ENCODE measurements at places on chromosomes 16 and 17.
A peak's percentile ranks its signal among the peaks of the same experiment; 100 is the strongest.

DNA sequence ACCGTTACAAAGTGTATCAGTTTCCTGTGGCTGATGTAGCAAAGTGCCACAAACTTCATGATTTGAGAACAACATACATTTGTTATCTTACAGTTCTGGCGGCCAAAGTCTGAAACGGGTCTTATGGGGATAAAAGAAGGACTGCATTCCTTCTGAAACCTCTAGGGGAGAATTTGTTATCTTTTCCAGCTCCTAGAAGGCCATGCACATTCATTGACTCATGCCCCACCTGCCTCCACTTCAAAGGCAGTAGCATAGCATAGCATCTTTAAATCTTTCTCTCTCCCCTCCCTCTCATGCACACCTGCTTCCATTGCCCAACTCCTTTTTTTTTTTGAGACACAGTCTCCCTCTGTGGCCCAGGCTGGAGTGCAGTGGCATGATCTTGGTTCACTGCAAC lies 190.7 kb upstream of the DYNLRB2 start:
- DNase-seq, result no peak

DNA sequence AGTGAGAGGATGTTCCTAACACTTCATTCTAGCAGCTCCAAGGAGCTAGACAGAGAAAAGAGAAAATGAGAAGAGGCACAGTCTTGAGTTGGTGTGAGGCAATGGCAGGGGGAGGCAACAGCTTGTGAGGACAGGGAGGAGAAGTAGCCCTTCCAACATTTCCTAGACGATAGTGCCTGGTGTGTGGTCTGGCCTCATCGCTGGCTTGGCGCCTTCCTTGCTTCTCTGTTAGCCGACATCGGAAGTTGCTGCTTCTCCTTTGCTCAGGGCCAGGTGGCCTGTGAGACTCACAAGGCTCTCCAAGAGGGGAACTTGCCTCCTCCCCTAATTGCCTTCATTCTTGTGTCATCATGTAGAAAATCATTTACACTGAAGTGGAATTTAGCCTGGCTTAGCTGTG lies 208.7 kb downstream of the MAP2K4 start:
- peak; percentile 49 for DNase-seq

DNA sequence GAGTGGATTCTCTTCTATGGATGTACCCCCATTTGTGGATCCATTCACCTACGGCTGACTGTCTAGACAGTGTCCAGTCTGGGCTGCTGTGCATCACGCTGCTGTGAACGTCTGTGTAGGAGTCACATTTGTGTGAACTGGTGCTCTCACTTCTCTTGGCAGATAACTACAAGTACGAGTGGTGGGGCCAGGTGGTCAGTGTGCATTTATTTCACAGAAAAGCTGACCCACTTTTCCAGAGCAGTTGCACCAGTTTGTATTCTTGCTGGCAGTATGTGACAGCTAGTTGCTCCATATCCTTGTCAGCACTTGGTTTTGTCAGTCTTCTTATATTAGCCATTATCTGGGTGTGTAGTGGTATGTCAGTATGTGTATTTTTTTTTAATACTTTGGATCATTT lies 28.4 kb downstream of the FOXK2 start:
- DNase-seq, result no peak

GRCh38 chr16:89281189-89281577 lies 63.7 kb downstream of the ZNF778 start:
- no peak for DNase-seq

DNA sequence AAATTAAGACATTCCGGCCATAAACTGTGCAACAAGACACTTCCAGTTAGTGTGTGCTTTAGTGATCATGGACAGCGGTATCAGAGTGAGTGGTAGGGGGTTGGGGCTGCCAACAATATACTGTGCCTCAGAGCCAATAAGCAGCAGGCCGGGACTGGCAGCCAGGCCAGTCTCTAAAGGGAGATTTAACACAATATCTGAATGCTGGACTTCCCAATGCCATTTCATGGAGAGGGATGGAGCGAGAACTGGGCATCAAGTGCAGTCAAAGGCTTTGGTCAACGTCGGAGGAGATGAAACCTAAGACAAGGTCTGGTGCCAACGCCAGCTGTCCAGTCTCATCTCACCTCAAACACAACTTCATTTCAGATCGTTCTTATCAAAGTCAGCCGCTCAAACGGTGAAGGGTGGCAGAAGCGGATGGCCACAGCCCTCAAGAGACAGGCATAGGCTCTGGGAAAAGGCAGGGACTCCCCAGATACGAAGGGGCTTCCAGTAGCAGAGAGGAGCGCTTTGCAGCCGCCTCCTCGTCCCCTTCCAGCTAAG lies 935 bp downstream of the USP32 start:
- peak; percentile 80 for DNase-seq

DNA sequence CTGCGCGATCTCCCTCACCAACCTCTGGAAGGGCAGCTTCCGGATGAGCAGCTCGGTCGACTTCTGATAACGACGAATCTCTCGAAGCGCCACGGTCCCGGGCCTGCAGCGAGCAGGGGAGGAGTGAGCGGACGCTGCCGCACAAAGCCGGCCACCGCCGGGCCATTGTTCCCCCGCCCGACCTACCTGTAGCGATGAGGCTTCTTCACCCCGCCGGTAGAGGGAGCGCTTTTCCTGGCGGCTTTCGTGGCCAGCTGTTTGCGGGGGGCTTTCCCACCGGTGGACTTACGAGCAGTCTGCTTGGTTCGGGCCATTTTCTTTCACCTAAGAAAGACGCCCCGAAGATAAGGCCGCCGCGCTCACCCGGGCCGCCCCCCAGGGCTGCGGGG lies 5.8 kb upstream of the UNK start:
- no peak for DNase-seq

- DNase-seq, result no peak
Measured at GRCh38 chr16:57803134-57803990, 1.1 kb upstream of the KIFC3 start.

- DNase-seq, result no peak
Measured at GRCh38 chr17:27315796-27316465, 22.0 kb downstream of the WSB1 start.

GRCh38 chr17:80408872-80409271 lies 6.1 kb upstream of the ENDOV start:
- no peak for DNase-seq

- DNase-seq, result no peak
Measured at GRCh38 chr16:66220702-66221101, 145.8 kb upstream of the CDH5 start.

DNA sequence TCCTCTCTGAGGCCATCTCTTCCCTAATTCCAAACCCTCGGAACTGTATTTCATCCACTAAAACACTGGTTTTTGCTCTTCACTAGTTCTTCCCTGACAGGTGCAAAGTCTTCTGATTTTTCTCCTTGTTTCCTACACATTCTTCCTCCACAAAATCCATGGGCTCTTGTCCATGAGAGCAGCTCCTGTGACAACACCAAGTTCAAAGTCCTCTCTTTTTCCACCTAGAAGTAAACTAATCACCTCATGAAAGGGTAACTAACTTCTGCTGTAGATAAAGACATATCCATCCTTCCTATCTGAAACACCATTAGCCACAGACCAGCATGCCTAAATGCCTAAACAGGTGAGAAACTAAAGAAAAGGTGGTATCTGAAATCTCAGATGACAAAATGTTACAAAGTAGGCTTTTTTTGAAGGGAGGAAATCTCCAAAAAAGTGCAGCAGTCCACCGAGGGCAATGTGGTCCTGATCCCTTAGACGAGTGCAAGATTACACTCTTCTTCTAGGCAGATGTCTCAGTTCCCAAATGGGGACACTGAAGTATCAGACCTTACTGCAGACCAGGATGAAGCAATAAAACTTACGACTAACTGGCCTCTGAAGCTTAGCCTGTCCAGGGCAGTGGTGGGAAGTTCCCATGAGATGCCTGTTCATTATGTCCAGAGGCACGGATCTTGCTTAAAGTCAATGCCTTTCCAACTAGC lies 2.8 kb downstream of the PIP4K2B start:
- DNase-seq, result no peak

DNA sequence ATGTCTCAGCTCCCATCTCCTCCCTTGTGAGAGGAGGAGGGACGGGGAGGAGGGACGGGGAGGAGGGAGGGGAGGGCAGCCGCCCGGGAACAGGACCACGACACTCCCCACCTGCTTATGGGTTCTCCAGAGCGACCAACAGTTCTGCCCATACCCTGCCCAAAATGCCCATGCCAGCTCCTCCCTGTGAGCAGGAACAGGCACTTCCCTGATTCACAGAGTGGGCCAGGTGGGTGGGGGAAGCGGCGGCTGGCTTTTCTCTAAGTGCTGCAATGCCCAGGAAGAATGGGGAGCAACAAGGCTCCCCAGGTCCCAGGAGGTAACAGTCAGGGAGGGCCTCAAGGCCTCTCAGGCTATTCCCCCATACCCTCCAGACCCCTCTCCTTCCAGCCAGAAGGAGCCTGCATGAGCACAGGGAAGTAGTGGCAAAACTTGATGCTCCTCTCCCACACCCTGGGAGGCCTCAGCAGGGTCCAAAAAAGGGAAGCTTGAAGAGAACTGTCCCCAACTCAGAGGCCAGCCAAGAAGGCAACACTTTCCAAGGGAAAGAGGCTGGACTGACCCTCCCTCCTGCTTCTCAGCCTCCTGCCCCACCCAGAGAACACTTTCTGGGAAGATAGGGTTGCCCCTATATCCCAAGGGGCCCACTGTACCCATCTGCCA lies 53.8 kb downstream of the MYO18A start:
- no peak for DNase-seq

GRCh38 chr17:8185582-8186445 lies 4.2 kb downstream of the BORCS6 start:
- DNase-seq, result peak; percentile 48

- no peak for DNase-seq
Measured at GRCh38 chr17:6677158-6677831, 25.7 kb downstream of the C17orf100 start.

DNA sequence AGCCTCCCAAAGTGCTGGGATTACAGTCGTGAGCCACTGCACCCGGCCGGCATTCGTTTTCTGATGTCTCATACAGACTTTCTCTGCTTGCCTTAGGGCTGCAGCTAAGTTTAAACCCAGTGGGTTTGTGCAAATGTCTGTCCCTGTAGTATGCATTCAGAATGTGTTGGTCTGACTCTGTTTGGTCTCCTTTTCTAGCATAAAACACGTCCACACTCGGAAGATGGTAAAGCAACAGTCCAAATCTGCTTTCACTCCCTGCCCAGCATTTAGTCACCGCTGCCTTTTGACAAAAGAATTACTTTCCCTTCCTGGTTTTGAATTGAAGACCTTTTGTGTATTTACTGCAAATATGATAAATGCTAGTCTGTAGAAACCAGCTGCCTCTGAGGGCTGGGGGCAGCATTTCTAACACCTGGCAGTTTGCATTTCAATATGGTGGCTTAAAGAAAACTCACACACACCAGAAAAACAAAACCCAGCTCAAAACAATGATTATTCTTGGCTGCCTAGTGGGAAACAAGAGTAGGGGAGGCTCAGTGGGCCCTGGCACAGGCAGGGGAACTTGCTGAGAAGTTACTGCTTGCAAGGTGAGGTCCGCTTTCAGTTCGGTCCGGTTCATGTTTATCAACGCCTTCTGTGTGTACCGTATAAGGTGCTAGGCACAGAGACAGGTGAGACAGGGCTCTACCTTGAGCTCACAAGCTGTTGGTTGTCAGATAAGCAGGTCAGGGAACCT lies 56.9 kb downstream of the MSI2 start:
- no peak for DNase-seq

DNA sequence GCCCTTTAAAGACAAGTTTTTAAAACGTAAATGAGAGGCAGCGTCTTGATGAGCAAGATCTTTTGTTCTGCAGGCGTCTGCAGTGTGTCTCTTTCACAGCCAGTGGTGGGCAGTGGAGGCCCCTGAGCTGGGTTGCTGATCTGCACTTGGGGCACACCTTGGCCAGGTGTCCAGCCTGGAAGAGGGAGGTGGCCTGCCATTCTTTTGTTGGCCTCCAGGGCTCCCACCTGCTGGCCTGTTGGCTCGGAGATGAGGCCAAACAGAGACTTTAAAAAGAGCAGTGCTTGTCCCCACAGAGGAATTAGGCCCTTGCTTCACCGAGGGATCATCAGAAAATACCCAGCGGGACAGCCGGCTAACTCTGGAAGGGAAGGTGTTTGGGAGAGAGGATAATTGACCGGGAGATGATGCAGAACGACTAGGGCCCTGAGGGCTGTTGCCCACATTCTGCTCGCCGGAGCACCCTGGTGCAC lies 145.9 kb upstream of the PLCG2 start:
- no peak for DNase-seq

DNA sequence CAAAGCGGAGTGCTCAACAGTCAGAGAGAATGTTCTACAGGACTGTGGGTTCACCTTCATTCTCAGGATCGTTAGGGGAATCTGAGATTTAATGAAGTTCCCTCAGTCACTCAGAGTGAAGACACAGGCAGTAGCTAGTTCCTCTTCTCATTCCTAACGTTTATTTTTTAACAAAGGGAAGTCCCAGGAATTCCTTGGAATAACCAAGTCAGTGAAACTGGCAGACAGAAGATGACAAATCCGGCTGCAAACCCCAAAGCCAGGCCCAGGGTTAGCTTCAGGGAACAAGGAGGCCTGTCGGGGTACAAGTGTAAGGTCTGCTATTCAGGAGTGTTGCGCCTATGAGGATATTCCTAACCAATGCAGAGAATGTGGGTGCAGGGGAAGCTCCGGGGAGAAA lies 42.0 kb downstream of the COTL1 start:
- DNase-seq, result no peak

GRCh38 chr16:367333-367903 lies 2.9 kb downstream of the MRPL28 start:
- DNase-seq, result no peak

GRCh38 chr17:80703142-80703478 lies 158.5 kb downstream of the RPTOR start:
- DNase-seq, result no peak

DNA sequence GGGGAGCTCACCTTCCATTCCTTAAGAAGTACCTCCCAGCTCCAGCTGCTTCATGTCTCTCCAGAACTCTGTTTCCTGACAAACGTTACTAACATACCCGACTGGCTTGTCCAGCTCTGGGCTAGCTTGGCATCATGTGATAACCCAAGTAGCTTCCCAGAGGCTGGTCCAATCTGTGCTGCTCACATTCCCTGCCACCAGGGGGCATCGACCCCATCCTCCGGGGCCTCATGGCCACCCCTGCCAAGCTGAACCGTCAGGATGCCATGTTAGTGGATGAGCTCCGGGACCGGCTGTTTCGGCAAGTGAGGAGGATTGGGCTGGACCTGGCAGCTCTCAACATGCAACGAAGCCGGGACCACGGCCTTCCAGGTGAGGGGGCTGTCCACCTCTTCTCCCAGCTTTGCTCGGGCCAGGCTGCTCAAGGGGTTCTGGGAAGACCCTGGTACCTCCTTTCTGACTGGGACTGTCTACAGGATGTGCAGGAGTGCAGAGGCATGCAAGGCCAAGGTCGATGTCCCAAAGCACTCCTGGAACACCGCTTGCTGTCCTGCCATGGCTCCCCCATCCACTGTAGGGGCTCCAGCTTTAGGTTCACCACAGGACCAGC lies 7.6 kb downstream of the EPX start:
- DNase-seq, result peak; percentile 41

Data from DMS 273 treated with DMSO at 0.1 percent for 48 hours (cell line).